ENCODE measurements at places on chromosomes 2 and 18.
A peak's percentile ranks its signal among the peaks of the same experiment; 100 is the strongest.

- no peak for DNase-seq
Measured at GRCh38 chr2:136736236-136736635, 29.1 kb upstream of the THSD7B start.

GRCh38 chr2:218375212-218375611 lies 6.9 kb upstream of the SLC11A1 start:
- DNase-seq: no peak

GRCh38 chr2:44964752-44965236 lies 23.3 kb downstream of the SIX3 start:
- no peak for DNase-seq

DNA sequence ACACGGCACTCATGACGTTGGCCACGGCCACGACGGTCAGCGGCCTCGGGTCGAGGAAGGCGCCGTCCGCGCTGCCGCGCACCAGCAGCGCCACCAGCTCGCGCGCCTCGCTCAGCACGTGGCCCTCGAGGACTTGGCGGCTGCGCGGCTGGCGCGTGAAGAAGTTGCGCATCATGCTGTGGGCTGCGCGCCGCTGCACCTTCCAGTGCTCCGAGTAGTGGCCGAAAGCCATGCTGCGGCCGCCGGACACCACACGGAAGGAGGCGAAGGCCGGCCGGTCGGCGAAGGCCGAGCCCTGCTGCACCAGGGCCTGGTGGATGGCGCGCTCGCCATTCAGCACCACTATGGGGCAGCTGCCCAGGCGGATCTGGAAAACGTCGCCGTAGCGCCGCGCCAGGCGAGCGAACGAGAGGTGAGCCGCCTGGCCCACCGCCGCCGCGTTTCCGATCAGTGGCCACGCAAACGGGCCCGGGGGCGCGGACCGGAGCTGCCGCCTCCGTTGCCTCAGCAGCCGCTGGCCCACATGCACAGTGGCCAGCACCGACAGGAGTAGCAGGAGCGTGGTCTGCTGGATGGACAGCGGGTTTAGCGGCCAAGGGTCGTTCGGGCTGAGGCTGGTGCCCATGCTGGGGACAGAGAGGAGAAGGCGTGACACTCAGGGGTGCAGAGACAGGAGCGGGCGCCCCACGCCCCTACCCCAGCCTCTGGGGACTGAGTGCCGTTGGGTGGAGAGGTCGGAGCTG lies 1.0 kb downstream of the CYP1B1 start:
- no peak for DNase-seq

GRCh38 chr2:173280853-173281252 lies 73.8 kb upstream of the CDCA7 start:
- DNase-seq: no peak

DNA sequence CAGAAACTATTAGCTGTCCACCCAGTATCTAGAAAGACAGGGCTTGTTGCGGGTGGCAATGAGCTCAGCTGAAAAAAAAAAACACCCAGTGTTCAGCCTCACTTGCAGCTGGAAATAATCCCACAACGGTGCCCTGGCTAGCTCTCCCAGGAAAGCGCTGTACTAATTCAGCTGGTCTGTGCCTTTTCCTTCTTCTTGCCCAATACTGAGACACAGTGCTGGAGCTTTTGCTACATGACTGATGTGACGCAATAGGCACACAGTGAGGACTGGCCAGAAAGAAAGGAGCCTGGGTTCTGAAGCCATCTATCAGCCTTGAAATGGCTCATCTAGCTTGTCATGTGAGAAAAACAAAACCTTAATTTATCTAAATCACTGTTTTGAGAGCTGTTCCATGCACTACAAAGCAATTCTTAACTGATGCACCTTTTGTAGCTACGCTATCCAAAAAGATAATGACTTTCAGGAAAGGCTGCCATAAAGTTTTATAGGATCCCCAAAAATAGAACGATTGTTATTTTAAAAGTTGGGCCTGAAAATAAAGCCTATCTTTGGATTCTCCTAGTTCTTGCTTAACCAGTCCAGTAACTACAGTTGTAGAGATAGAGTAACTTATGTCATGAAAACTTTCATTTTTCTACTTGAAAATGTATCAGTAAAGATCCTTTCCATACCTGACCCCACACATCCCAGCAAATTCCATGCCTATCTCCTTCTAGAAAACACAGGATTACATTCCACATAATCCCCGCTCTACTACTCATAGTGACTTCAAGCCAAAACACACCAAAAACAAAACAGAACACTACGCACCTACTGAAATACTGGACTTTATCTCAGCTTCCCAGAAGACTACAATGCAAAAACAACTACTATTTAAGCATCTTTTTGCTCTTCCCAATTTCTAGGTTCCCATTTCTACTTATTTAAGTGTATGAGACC lies 15.9 kb downstream of the KIDINS220 start:
- DNase-seq: no peak

DNA sequence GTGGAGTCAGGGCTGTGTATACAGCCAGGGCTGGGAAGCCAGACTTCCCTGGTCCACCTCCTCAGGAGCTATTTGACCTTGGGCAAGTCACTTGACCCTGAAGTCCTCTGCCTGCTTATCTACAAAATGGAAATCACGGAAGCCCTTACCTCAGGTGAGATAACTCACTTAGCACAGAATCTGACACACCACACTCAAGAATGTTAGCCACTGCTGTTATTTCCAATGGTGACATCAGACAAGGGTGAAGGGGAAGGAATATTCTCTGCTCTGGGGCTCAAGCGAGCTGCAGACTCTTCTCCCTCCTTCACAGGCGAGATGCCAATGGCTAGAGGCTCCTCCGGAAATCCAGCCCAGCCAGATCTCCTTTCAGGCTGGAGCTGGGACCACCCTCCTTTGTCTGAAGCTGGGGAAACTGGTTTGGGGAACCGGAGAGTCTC lies 189.6 kb downstream of the HAUS1 start:
- DNase-seq: no peak

DNA sequence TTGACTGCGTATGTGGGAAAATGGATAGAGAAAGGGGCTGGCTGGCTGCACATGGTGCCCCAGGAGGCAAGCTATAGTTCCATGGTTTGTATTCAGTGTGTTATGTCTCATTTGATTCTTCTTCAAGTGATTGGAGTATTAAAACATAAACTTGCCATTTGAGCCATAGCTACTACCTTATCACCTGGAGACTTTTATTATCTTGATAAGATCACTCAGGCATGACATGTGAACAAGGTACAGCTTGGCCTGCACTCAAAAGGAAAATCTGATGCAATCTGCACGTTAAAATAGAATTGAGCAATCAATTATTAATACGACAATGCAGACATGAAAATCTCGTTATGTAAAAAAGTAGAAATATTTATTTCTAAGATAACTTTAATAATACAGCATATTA lies 116.9 kb downstream of the RND3 start:
- DNase-seq: no peak

DNA sequence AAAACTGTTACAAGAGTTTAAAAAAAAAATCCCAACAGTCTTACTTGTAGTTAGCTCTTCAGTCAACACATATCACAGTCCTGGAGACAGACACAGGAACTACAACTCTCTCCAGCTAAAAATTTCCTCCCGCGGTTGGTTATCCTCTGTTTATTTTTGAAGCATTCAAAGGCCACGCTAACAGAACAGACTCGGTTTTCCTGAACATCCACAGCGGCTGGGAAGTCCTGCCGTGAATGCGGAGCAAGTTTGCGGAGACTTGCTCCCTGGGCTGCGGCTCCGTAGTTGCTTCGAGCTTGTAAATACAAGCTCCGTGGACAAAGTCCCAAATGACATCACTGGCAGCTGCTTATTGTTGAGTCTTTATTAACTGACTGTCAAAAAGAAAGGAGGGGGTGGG lies at the start of gene NCKAP5:
TSS of gene NCKAP5 (minus strand) at position 292 of the 400 bp plus-strand sequence. CDS start 50,937 bp downstream, outside the sequence.
- DNase-seq: no peak

DNA sequence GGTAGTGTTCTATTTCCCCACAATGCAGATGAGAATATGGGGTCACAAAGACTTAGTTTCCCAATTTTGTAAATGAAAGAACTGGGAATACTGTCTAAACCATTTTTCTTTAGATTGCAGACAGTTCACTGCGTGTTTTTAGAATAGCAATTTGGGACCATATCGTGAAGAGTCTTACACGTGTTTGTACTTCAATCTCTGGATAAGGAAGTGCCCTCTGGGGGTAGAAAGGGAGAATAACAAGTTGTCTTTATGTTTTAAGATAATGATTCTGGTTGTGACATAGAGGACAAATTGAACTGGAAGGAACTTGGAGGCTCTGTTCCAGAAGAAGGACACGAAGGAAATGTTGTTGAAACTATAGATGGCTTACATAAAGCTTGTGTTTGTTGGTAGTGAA lies 457.7 kb downstream of the CBLN2 start:
- no peak for DNase-seq

- no peak for DNase-seq
Measured at GRCh38 chr18:5284808-5285207, 10.7 kb downstream of the ZBTB14 start.

DNA sequence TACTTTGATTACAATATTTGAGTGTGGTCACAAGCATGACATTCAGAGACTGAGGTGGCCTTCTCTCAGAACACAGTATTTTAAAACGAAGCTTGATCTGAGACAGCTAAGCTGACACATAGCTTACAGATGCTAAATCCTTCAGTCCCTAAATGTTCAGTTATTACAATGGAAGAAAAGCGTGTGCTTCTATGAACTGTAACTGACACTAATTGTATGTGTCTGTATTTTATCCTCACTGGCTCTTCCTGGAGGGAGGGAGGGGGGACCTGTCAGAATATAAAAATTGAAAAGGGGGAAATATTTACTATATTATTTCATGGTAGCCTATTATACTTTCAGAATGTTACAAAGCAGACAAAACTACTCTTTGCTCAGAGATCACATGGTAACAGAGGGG lies 340.2 kb downstream of the FIGN start:
- DNase-seq: no peak

GRCh38 chr2:79569048-79569447 lies 56.2 kb downstream of the CTNNA2 start:
- no peak for DNase-seq

DNA sequence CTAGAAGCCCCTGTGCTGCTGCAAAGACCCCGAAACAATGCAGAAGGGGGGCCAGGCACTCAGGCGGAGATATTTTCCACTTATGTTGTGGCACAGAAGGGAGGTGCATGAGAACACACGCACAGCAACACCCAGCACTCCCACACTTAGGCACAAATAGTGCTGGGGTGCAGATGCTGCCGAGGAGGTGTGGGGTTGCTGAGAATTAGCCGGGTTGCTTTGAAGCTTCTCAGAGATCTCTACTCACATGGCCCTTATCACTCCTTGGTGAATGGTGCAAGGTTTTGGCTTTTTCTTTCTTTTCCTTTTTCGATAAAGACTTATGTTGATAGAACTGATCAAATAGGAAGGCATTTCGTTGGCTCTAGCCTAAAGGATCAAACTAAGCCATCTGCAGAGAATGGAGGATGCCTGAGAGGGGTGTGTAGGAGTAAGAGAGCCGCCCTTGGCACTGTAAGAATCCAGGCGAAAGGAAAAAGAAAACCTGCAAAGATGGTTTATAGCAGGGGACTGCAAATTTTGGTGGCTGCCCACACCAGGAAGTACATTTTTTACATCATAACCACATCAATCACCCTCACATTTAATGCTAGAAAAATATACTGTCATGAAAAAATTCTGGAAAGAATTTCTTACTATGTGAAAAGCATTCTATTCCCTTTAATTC lies 27.9 kb upstream of the FHL2 start:
- no peak for DNase-seq

- no peak for DNase-seq
Measured at GRCh38 chr2:239554766-239555570, 154.1 kb upstream of the HDAC4 start.

GRCh38 chr2:98436734-98437133 lies 7.9 kb upstream of the INPP4A start:
- no peak for DNase-seq

DNA sequence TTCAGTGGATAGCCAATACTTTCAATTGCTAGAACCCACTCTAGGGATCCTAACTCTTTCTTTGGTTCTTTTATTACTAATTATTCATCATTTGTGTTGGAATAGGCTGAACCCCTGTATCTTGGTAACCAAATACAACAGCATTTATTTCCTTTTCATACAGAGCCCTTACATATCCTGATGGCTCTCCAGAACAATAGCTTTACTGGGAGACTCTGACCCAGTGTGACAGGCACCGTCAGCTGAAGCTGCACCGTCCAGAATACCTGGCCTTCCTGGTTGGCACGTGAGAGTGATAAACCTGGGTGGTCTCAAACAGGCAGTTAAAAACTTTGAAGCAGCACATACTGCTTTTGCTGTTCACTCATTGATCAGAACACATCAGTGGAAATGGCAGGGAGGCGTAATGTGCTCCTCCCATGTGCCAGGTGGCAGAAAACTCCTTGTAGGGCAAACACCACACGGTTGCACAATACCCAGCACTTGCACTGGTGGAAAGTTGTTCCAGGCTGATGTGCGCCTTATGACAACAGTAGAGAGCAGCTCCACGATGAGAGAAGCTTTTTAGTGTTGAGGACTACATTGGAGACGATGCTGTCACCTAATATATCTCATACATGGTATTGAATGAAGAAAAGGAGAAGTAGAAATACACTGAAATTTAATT lies 456.2 kb downstream of the PARD3B start:
- DNase-seq: no peak

GRCh38 chr18:61322265-61322873 lies 10.9 kb upstream of the CDH20 start:
- DNase-seq: peak; percentile 24

- DNase-seq: no peak
Measured at GRCh38 chr18:22176420-22177326, 7.3 kb downstream of the GATA6 start.

GRCh38 chr18:58051765-58052460 lies 7.9 kb downstream of the NEDD4L start:
- DNase-seq: no peak

DNA sequence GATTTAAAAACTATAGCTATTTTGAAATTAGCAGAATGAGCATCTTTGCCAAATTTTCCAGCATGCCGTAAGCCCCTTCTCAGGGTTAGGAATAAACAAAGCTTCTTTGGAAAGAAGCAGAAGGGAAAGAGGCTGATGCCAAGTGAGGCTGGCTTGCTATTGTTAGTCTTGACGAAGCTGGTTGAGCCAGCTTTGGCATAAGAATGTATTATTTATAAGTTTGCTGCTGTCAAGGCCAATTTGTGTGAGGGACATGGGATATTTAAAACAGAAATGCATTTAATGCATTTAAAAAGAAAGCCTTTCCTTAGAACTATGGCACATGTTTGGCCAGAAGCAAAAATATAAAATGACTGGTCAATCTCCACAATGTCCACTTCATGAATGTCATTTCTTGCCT lies 52.5 kb upstream of the TTN start:
- no peak for DNase-seq

DNA sequence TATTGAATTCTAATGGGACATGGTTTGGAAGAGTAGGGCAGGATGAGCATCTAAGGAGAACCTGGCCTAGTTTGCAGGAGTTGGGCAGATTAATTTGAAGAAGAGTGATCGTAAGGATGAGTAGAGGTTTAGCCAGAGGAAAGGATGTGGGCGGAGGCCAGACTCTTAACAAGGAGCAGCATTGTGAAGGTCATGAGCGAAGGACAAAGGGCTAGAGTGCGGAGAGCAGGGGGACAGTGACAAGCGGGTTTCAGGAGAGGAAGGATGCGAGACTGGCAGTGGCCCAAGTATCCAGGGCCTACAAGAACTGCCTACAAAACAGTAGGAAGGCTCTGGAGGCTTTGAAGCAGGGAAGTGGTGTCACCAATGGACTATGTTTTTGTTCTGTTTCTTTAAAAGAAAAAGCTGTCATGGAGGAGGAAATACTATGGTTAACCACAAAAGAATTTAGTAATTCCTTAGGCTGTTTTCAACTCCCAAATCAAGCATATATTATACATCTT lies 20.1 kb downstream of the SLC66A3 start:
- DNase-seq: no peak

GRCh38 chr2:190781604-190782198 lies 98.9 kb upstream of the GLS start:
- DNase-seq: no peak
